ENCODE measurements at places on chromosomes 2 and 18. TPM values are rescaled to one million over a fixed set of nuclear protein-coding genes. Genes with fewer than 3 reads are reported as not detected.

- no peak for DNase-seq
Measured at GRCh38 chr2:59824314-59824713, 729.1 kb downstream of the BCL11A start.

GRCh38 chr2:184322615-184323014 is 275.7 kb upstream of the ZNF804A start:
- no peak for DNase-seq

The IL1R2 gene
- total RNA-seq: not detected

The GRHL1 gene
- total RNA-seq: 0.82 TPM

DNA sequence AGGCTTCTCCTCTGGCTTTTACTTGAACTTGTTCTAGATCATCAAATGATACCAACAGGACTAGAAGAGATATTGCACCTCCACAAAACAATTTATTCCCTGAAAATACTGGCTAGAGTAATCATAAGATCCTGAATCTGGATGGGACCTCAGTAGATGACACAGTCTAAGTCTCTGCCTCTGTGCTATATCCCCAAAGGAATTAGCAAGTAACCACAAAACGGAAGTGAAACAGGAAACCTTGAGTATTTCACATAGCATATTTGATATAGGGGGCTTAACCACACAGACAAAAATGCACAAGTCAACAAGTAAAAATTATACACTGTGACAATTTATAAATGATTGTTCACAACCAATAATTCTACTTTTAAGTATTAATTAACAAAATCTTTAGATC is 456.9 kb upstream of the TNP1 start:
- no peak for DNase-seq

The SPP2 gene
- not detected for total RNA-seq

Measured in glomerular endothelial cell (primary cell).